ENCODE measurements at places on chromosomes 5 and 9.
A peak's percentile ranks its signal among the peaks of the same experiment; 100 is the strongest.

GRCh38 chr5:1331861-1332405, 13.0 kb downstream of the CLPTM1L start:
- no peak for DNase-seq

DNA sequence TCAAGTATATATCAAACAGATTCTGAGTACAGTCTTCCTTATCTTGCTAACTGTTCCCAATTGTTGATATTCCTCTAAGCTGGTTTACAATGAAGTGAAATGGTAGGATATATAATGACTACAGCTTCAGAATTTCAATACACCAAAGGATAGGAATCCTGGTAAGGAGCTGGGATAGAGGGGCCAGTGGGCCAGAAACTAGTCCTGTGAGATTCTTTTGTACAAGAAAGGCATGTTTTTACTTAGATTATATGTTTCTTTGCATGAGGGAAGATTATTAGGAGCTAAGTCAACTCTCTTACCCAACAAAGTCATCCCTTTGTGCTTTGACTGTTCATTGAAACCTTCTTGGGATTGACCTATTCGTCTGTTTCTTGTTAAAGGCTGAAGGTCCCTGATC, 435.7 kb downstream of the PLK2 start:
- DNase-seq, result no peak

DNA sequence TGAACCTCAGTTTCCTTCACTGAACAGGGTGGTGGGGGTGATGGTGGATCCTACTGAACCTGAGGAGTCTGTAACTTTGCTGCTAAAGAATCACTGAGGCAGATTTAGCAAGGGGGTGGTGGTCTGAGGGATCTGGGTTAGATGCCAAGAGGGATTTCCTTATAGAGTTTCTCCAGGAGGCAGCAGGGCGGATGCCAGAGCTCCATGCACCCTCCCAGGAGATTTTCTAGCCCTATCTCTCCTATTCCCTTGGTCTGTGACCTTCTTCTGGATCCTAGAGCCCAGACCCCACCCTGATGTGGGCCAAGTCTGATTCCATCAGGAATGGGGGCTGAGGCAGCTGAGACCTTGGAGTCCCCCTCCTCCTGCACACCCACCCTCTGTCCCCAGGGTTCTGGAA, 6.0 kb downstream of the PTGS1 start:
- DNase-seq, result no peak

DNA sequence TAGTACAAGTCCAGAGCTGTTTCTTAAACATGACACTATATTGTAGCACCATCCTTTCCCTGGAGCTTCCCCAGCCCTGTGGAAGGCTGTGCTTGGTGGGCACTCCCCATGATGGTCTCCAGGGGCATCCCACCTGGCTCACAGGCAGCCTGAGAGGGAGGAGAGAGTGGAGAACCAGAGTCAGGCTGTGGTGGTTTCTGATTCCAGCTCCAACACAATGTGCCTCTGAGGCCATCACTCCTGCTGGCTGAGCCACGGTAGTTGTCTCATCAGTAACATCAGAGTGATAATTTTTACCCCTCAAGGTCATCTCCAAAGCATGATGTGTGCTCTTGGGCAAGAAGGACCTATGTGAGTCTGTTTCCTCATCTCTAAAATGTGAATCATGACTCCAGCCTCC, 398.0 kb downstream of the CDK5RAP2 start:
- DNase-seq, result no peak

DNA sequence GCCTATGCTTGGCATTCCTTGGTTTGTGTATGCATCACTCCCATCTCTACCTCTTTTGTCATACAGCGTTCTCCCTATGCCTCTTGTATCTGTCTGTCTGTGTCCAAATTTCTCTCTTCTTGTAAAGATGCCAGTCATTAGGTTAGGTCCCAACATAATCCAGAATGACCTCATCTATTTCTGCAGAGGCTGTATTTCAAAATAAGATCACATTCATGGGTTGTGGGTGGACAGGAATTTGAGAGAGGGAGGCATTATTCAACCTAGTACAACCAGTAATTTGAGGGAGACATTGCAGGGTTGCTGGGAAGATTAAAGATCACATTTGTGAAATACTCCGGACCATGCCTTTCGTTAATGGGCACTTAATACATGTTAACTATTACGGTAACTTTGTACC, 155.0 kb downstream of the MAN2A1 start:
- no peak for DNase-seq

DNA sequence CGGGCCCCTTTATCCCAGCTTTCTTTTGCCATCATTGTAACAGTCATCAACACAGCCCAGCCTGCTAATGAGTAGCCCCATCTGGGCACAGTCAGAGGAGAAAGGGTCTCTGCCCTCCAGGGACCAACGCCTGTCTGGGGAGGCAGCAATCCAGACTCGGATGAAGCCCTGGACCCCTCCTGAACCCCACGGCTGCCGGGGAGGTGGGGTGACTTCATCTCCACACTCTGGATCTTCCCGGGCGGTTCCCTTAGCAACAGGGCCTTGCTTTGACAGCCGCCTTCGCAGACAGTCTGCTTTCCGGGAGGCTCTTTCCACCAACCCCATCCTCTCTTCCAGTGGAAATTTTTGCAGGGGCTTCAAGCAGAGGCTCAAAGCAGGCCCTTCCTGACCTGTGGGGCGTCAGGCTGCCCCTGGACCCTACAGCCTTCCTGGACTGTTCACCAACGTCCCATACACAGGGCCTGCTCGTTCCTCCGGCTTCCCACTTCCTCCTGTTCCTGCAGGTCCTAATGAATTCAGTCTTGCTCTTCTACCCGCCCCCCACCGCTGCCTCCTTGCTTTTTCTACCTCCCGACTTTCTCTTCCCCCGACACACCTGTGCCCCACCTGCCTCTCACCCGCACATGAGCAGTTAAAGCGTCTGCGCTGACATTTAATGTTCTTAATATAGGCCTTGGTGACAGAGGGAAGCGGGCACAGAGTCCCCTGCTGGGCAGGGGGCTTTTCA, 161.7 kb upstream of the MVB12B start:
- no peak for DNase-seq

DNA sequence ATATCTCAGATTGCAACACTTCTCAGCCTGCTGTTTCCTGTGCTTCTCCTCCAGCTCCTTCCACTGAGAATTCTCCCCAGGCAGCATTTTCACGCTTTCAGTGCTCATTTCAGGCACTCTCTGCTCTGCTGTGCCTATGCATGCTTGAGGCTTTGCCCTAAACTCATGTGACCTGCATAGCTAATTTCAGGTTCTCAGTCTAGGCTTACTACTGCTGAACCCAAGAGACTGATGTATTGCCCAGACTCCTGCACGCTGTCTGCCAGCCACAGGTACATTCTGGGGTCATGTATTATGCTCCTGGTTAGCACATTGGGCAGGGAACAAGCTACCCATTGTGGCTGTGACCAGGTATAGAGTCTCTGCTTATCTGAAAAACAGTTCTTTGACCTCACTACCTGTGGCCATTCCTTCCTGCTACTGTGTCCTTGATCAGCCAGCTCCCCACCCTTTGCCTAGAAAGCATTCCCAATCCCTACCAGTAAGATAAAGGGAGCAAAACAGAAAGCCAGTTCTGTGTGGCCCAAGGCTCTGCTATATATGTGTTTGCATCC, 34.7 kb downstream of the PIP5K1B start:
- no peak for DNase-seq

GRCh38 chr9:132161743-132162184, at the start of gene NTNG2:
NTNG2 (plus strand) TSS chr9:132162058; CDS start chr9:132166832, 4,774 bp downstream.
- no peak for DNase-seq

DNA sequence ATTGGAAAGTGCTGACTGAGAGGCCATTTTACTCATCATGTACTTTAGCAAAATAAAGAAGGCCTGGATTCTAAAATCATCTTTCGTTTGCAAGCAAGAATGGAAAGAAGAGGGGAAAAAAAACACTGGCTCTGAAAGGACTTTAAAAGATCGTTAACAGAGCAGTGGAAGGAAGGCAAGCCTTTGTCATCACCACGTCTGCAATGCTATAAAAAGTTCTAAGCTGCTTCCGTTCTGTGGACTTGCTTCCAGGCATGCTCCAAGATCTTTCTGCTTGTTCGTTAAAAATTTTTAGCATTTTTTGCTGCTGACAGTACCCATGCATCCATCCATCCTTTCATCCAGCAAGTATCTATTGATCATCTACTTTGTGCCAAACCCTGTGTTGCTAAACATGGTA, 226.5 kb downstream of the GABBR2 start:
- DNase-seq, result no peak

- no peak for DNase-seq
Measured at GRCh38 chr9:100167915-100168654, 69.0 kb downstream of the INVS start.

DNA sequence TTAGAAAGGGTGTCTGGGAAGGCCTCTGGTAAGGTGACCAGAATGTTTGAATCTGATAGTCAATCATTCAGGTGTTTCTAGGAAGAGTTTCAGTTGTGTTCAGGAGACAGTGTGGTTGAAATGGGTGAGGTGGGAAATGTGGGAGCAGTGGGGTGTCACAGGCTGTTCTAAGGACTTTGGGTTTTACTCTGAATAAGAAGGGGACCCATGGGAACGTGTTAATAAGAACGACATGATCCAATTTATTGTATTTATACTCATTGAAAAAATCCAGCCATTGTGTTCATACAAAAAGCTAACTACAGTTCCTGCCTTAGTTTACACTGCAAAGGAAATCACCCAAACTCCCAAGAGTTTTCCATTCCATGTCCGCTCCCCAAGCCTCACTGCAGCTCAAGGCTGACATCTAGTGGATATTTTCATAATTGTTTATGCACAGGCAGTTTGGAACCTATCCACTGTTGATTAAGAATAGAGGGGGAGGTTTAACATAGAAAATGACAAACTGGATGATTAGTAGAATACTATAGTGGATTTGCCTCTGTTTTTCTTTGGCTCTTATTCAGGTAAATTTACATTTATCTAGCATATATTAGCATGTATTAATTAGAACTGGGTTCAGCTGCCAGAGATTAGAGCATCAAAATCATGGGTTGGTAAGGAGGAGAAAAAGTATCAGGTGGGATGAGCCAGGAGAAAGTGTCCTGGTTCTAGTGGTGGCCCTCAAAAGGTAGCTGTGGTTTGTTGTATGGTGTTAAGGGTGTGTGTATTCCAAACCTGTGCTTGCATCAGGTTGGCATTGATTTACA, 17.7 kb downstream of the CAVIN4 start:
- peak; percentile 72 for DNase-seq

DNA sequence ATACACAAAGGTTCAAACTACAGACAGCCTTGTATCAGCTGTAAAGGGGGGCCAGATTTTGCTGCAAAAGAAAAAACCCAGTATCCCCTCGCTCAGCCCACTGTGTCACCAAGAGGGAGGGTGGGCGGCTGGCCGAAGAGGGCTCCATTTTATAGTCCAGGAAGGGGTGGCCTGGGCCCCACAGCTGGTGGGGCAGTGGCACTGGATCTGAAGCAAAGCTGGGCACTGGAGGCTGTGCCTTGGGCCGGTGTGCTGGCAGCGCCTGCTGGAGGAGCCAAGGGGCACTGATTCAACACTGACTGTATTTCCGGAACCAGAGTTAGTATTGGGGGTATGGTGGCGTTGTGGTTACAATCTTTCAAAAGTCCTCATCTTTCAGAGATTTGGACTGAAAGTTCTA, 9.1 kb downstream of the BRD3 start:
- no peak for DNase-seq

DNA sequence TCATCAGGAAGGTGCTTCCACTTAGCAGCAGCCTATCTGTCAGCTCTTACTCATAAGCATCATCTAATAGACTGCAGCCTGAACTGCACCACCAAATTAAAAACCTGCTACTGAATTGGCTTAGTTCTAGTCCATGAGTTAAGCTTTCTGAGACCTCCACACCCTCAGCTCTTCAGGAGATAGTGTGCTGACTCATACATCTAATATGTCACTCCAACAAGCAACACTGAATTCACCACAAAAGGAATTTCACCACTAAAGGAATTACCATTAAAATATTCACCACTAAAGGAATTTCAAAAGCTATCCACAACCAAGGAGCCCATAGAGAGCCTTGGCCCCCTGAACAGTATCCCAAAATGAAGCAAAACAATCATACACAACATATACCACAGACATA, 418.5 kb upstream of the RORB start:
- no peak for DNase-seq

All from skin of body (tissue), 3 donors.